Kidney capillary endothelial cell (primary cell): ENCODE measurements at places on chromosomes 4 and X.

DNA sequence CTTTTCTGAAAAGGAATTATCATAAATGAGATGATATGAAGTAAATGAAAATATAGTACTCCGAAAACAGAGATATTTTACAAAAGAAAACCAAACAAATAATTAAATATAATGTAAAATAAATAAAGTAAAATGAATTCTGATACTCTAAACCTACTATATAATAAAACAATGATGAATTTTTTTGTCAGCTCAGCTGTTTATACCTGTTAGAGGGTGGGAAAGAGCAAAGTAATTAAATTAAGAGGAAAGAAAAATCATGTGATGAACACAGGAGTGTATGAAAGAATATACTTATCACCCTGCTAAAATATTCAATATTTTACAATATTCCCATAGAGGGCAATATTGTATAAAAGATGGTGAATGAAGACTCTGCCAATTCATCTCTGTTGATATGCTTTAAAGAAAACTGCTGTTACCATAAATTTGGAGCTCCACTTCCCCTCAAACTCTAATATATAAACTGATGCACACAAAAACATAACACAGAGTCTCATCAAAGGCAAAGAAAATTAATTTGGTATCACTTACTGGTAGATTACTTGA lies 6.5 kb upstream of the NDST4 start:
- no peak for DNase-seq

- no peak for DNase-seq
Measured at GRCh38 chrX:39895218-39896110, 202.3 kb downstream of the BCOR start.

DNA sequence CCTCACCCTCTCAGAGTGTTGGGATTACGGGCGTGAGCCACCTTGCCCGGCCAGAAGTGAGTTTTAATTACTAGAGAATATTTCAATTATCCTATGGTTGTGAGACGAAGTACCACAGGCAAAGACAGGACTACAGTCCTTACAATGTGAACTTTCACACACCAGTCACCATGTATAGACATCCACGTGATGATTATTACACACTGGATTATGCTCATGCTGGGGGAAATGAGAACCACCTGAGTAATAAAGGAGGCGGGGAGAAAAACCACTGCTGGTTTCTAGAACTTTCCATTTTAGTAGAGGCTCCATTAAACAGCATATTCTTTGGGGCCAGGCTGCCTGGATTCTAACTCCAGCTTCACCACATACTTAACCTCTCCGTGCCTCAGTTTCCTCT lies 42.5 kb upstream of the TLR2 start:
- no peak for DNase-seq

DNA sequence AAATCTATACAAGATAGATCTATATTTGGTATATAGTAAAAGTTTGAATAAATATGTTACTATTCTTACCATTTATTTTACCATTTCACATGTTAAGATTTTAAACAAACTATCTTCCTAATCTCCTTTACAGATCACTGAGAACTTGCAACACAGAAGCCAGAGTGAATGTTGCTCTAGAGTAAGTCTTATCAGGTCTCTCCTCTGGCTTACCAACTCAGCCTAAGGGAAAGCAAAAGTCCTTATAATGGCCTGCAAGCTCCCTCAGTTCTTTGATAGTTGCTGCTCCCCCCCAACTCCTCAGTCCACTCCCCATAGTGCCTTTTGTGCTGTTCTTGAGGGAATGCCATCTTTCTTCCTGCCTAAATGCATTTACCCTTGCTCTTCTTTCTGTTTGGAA lies 25.7 kb upstream of the SLC7A11 start:
- DNase-seq, result no peak

GRCh38 chr4:151991001-151991883 lies 230.4 kb upstream of the GATB start:
- DNase-seq, result no peak

DNA sequence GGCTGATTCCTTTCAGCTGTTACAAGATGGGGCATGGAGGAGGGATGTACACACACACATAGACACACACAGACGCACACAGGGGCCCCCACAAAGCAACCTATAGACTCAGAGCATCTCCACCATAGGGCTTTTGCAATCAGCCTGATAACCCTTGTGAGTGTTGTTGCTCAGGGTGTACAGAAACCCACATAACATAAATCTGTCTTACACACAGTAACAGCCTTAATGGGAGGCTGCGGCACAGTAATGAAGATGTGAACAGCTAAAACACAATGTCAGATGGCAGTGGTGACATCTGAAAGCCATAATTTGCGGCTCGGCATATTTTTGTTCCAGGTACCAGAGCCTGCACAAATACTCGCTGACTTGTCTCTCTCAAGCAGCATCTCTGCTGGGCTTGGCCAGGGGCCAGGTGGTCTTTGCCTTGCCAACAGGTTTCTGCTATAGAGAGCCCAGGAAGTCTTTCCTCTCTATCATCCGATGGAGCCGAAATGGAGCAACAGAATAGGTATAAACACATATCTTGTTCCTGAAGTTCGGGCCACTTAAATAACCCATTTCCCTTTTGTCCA lies 357.2 kb upstream of the GATB start:
- DNase-seq, result no peak

- DNase-seq, result peak; percentile 28
Measured at GRCh38 chr4:43776371-43776770, 672.2 kb downstream of the KCTD8 start.

DNA sequence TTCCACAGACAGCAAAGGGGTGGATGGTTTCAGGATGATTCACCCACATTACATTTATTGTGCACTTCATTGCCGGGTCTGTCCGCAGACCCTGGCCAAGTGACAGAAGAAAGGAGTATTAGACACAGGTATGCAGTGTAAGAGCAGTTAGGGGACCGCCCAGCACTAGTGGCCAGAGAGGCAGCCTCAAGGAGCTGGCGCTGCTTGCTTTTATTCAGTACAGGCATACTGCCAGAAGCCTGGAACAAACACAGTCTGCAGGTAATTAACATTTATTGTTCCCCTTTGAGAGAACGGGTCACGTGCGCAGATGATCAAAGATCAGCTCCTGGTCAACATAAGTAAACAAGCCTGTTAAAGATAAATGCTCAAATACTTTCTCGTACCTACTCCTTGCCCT lies 1639.0 kb upstream of the IGFBP7 start:
- DNase-seq, result no peak

- no peak for DNase-seq
Measured at GRCh38 chrX:127112726-127113125, 293.2 kb downstream of the PRR32 start.

DNA sequence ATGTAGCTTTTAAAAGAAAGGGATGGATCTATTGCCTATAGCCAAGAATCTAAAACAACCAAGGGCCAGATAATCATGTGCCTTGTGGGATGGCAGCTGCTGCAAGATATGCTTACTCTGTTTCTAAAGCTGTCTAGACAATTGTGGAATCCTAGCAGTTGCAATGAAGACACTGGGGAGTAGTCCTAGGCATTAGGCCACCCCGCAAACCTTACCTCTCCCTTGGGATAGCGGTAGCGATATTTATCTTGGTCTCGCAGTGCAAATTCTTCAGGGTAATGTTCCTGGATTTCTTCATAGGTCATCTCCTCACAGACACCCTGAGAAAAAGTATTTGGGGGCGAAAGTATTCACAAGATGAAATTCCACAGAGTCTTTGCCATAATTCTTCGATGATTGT lies 24.6 kb downstream of the TRO start:
- no peak for DNase-seq

- DNase-seq, result peak; percentile 0
Measured at GRCh38 chr4:107283587-107284559, 247.8 kb upstream of the DKK2 start.

- DNase-seq, result no peak
Measured at GRCh38 chr4:184444215-184444952, 30.0 kb downstream of the IRF2 start.

DNA sequence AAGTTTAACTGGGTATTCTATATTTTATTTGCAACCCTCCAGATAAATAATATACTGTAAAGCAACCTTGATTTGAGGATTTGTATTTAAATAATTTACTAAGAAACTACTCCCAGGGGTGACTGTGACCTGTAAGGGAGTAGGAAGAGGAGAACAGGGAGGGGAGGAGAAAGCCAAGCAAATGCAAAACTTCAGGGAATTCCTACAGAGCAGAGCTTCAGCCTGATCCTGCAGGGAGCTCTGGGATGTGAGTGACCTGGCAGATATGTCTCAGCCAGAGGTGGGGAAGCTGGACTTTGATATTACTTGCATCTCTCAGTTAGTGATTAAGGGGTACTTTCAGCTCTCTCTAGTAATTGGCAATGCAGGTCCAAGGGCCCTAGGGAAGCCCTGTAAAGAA lies 302.0 kb downstream of the FRMPD4 start:
- no peak for DNase-seq

DNA sequence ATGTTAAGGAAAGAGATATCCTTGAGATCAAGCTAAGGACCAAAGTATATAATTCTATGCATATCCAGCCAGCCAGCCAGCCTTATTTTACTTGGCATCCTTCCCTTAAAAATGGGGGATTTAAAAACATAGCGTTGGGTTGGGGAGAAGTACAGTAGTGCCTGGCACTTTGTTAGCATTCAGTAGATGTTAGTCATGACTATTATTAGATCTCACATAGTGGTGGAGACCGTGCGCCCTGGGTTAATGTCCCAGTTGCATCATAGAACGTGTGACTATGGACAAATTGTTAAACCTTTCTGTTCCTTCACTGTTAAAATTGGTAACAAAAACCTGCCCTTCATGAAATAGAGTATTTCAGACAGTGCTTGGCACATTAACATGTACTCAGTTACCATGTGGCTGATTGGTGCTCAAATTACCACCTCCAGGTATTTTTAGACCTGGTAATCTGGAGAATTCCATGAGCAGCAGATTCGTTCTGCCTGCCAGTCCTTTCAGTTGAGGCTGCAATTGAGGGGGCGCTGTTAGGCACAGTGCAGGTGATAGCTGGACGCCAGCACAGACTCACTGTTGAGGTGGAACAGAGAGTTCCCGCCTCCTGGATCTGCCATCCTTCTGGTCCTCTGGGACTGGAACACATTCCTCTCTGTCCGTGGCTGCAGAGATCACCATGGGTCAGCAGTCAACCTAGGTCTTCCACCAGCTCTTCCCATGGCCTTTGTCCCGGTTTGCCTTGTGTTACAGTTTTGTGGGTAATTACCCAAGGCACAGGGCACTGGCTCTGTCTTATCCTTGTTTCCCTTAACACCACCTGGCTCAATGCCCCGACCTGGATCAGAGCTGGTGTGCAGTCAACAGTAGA lies 31.7 kb downstream of the RBBP7 start:
- DNase-seq, result no peak

DNA sequence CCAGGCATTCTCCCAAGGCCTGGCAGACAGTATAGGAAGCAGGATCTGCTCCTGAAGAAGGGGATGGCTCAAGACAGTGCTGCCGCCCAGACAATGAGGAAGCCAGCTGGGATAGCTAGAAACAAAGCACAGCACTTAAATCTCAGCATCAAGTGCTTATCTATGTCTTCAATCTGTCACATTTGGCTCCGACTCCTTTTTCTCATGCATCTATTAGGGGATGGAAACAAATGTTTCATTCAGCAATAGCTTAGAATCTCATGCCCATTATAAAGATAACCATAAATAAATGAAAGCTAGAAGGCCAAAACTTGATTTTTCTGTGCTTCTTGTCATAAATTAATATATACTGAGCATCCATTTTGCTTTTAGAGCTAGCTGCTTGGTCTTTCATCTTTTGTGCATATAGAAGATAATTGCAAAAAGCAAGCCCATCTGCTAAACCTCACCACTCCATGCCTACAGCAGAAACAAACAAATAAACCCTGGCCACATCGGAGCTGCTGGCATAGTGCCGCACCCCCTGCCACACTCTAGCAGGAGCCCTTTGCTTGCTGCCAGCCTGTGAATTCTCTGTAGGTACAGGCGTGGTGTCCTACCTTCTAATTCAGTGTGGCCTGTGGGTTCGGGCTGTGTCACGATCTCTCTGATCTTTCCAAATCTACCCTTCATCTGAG lies 75.9 kb downstream of the AASDH start:
- no peak for DNase-seq

GRCh38 chr4:35884714-35885480 lies 359.4 kb downstream of the ARAP2 start:
- no peak for DNase-seq

GRCh38 chr4:173535957-173536356 lies 5.9 kb upstream of the HAND2 start:
- no peak for DNase-seq

- no peak for DNase-seq
Measured at GRCh38 chr4:78145622-78146021, 88.5 kb downstream of the FRAS1 start.

- no peak for DNase-seq
Measured at GRCh38 chr4:158146736-158147135, 26.1 kb downstream of the GASK1B start.

DNA sequence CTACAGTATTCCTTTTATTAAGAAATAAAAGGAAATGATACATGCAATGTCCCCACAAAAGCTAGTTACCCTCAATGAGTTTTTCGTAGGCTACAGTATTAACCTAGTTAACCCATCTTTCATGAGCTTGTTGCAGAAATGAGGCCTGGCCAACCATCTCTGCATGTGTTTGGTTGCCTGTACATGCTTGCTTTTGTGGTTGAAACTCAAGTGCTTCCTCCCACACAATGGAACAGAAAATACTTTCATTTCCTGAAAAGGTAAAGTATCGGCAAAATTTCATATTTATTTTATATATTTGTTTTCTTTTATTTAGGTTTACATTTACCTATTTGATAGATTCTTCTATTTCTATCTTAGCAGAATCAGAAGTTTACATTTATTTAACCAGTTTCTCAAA lies 214.6 kb upstream of the FAM241A start:
- DNase-seq, result no peak

DNA sequence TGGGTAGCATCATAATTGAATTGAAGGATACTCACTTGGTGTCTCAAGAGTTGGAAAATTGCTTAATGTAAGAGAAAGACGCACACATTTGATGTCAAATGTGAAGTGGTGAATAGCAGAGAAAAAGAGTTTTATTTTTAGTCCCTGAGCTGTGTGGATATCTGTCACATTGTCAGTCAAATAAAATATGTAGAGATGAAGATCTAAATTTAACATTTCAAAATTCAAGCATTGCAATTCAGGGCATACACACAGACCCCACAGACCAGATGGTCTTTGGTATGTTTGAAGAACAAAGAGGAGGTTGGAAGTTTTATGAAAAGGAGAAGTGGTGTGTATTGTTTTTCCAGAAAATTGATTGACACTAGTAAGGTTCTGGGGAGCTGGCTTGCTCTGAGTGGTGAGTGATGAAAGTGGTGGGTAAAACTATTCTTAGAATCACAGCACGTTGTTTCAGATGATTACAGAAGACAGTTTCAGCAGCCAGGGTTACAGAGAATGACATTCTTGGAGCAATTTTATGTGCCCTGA lies 44.9 kb upstream of the BBS12 start:
- DNase-seq, result no peak

DNA sequence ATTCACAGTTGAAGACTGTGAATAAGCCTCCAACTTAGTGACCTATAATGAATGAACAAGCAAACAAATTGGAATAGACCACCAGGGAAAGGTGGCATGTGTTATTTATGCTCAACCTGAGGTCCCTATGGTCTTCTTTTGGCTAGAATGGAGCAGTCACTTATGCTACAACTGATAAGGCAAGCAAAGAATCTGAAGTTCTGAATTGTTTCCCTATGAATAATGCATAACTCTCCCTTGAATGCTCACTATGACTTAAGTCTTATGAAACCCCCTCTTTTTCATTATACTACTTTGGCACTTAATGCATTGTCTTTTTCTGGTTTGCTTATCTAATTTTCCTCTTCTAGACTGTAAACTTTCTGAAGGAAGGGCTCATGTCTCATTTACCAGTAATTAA lies 2.6 kb downstream of the GIMD1 start:
- DNase-seq, result no peak
